ENCODE measurements at places on chromosomes 16 and 17.

DNA sequence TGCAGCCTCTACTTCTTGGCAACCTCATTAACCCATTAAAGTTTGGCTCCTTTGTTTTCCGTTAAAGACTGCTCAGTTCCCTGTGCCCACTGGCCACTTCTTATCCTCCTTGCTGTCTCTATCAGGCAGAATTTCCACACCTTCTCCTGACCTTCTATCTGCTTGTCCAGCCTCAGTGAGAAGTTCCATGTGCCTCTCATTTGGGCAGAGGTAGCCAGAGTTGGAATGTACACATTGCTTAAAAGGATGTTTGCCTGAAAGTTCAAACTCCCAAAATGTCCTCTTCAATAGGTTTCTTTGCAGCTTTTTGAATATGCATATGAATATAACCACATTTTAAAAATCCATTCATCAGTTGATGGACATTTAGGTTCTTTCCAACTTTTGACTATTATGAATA is 47.0 kb downstream of the HSD17B2 start:
- no peak for DNase-seq

DNA sequence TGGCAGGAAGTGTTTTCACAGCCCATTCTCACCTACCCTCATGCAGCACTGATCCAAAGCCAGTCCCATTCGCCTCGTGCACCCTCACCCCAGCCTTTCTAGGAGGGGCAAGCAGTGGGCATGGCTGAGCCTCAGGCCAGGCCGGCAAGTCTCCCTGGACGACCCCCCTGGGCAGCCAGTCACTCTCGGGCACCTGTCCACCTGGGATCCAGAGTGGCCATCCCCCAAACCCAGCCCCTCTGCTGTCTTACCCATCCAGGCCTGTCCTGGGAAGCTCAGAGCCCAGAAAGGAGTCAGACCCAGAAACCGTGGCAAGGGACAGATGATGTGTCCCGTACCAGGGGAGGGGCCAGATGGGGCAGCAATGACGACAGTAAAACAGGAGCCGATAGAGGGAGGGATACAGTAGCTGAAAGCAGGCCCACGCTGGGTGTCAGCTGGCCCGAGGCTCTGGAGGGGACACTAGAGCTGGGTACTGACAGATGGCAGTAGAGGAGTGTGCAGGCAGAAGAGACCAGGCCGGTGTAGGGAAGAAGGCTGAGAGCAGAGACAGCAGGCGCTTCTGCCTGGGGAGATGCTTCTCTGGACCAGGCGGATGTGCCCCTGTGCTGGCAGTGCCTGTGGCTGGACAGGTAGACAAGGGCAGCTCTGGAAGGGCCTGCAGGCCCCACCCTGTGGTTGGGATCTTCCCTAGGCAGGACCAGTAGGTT is 5.8 kb downstream of the CMTM3 start:
- no peak for DNase-seq

- peak; percentile 48 for DNase-seq
Observed at GRCh38 chr16:4505356-4506147, 29.4 kb downstream of the HMOX2 start.

DNA sequence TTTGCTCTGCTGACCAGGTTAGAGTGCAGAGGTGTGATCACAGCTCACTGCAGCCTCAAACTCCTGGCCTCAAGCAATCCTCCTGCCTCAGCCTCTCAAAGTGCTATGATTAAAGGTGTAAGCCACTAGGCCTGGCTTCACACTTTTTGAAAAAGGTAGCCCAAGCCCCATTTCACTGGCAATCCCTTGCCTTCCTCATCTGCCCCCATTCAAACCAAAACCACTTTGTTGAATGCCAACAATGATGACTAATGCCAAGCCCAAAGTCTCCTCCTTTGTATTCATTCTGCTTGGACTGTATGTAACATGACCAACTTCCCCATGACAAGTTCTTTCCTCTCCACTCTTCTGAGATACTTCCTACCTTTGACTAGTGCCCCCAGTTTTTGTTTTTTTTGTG is 33.1 kb downstream of the N4BP1 start:
- DNase-seq, result peak; percentile 22

DNA sequence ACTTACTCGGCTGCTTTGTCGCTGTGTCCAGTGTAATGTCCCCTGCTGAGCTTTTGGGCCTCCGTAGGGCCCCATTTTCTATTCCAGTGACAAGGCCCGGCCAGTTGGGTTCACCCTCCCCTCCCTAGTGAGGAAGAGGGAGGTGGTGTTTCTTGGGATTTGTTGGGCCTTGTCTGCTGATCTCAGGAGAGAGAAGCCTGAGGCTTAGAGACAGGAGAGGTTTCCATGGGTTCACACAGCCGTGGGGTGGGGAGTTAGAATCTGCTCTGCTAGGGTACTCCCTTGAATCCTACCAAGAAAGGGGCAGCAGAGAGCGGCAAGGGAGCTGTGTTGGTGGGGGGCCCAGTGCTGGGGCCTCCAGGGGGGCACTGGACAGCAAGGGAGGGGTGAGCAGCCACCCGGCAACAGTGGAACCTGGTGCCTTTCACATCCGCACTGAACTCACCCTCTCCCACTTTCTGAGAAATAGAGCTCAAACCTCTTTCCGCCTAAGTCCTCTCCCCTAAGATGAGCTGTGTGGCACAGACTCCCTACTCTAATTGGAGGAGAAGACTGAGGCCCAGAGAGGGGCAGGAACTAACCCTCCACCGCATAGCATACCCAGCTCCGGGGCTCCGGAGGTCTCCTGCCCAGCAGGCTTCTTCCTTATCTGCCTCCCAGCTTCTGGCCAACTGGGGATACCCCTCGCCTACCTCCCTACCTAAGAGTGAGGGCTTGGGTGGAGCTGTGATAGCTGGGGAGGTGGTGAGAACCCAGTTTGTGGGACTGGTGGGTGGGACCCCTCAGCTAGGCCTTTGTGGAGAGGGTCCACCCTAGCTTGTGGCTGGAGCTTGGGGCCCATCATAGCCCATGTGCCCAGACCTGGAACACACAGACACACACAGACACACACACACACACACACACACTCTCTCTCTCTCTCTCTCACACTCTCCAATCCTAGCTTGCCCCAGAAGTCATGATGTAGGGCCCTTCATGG is 6.8 kb downstream of the TBKBP1 start:
- no peak for DNase-seq

- DNase-seq, result no peak
Observed at GRCh38 chr17:81647640-81648012, 8.7 kb downstream of the PDE6G start.

DNA sequence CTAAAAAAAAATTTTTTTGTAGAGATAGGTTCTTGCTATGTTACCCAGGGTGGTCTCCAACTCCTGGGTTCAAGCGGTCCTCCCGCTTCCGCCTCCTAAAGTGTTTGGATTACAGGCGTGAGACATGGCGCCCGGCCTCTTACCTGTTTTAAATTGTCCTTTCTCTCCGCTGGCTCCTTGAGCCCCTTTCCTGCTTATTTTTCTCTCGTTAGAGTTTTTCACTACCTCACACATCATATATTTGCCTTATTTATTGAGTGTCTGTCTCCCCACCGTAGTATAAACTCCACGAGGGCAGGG is 760 bp upstream of the SEC14L5 start:
- no peak for DNase-seq

DNA sequence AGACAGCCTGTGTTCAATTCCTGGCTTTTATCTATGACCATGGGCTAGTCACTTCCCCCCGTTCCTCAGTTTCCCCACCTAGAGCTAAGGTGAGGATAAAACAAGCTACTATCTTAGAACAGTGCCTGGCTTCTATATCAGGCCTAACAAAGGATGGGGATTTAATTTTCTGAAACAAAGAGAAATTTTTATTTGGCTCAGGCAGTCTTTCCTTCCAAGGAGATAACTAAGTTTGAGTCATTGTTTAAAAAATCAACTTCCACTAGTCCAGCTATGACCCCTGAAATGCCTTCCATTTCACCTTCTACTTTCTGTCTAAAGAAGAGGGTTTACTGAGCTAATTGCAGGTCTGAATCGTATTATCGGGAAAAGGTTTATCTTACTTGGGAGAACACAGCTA is 99.0 kb downstream of the CMIP start:
- no peak for DNase-seq

GRCh38 chr17:39131616-39132015 is 19.8 kb downstream of the PLXDC1 start:
- DNase-seq, result no peak

- no peak for DNase-seq
Observed at GRCh38 chr17:340074-340473, 12.5 kb downstream of the RPH3AL start.

- DNase-seq, result no peak
Observed at GRCh38 chr17:72273289-72274056, 152.7 kb downstream of the SOX9 start.

DNA sequence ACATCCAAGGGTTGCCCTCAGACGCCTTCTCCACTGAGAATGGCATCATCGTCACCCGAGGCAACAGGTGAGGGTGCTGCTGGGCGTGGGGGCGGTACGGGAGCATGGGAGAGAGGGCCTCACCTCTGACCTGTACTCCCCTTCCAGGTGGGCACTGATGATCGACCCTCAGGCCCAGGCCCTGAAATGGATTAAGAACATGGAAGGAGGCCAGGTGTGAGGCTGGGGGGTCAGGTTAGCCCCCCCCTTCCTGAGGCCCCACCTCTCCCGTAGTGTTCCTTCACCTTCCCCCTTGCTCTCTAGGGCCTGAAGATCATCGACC is 16.4 kb upstream of the KDM6B start:
- no peak for DNase-seq

DNA sequence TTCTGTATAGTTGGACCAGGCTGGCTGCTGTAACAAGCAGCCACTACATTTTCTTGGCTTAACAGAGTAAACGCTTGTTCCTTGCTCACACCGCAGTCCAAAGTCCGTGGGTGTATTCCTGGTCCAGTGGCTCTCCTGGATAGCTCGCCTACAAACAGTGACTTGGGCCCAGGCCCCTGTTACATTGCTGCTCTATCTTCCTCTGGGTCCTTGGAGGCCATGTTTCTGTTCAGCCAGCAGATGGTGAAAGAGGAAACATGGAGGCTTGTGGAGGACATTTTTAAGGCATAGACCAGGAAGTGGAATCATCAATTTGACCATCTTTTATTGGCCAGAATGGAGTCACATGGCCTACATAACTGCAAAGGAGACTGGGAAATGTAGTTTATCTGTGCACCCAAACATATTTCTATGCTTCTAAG is 55.1 kb downstream of the ATP2C2 start:
- peak; percentile 67 for DNase-seq

All from hematopoietic multipotent progenitor cell treated with erythropoietin and hydrocortisone succinate and interleukin-3 and kit ligand, for 8 days (in vitro differentiated cells).